ENCODE measurements at places on chromosomes 1 and 21. TPM values are rescaled to one million over a fixed set of nuclear protein-coding genes. Genes with fewer than 3 reads are reported as not detected.

- no peak for DNase-seq
Observed at GRCh38 chr1:57423656-57424211, at the start of gene DAB1. Gene DAB1, minus strand, starts transcription at chr1:57424060. Its CDS starts 133,030 bp downstream, at chr1:57291030.

DNA sequence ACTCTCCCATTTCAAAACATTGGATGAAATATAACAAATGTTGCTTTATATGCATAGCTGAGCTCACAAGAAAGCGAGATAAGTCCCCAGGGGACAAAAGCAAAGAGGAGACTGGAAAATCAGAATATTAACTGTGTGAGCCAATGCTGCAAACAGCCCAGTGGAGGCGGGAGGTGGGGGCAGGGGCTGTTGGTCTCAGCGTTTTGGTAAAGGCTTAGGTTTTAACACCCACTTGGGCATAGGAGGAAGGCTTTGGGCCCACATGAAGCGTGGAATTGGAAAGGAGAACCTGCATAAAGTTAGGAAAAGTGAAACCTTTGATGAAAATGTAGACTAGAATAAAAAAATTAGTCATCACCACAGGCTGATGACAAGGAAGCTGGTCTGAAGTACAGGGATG lies 30.2 kb upstream of the SMIM12 start:
- peak; percentile 14 for DNase-seq

DNA sequence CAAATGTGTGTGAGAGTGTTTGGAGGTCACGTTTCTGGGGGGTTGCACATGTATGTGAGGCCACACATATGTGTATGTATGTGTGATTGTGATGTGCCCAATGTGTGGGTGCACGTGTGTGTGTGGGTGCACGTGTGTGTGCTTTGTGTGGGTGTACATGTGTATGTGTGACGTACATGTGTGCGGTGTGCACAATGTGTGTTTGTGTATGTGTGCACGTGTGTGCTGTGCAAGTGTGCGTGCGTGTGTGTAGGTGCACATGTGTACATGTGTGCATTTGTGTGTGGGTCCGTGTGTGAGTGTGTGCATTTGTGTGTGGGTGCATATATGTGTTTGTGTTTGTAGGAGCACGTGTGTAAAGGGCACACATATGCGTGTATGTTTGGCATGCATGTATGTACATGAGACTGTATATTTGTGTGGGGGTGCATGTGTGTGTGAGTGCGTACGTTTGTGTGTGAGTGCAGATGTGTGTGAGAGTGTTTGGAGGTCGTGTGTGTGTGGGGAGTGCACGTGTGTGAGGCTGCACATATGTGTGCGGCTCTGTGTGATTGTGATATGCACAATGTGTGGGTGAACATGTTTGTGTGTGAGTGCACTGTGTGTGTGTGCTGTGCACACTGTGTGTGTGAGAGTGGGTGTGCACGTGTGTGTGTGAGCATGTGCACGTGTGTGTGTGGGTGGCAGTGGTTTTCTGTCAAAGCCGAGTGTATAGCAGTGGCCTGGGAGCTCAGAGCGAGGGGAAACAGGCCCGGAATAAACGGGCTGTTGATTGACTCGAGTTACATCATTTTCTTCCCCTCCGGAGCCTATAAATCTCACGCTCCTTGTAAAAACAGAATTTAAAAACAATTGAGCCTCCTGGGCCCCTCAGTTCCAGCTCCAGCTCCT lies 132.7 kb upstream of the ARHGEF16 start:
- DNase-seq = no peak

DNA sequence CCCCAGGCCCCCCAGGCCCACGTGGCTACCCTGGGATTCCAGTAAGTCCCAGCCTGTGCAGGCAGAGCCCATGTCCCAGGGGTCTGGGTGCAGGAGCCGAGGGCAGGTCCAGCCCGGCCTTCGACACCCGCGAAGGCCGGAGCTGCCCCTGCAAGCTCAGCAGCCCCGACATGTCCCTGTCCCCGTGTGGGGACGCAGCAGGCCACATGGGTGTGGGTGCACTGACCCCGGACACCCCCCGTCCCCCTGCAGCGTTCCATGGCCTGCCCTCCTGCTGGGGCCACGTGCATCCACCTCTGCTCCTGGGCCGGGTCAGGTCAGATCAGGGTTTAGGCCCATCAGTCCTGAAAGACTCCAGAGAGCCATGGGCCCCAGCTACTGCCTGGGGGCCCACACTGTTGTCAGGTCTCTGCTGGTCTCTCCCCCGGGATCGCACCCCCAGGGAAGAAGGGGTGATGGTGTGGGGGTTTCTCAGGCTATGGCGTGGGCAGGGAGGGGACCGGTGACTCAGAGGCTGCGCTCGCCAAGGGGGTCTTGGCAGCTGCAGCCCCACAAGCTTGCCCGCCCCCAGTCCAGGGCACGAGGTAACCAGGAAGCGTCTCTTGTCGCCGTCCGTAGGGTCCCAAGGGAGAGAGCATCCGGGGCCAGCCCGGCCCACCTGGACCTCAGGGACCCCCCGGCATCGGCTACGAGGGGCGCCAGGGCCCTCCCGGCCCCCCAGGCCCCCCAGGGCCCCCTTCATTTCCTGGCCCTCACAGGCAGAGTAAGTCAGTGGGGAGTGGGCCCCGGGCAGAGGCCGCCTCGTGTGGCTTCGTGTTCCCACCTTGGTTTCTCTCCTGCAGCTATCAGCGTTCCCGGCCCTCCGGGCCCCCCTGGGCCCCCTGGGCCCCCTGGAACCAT lies 37.5 kb downstream of the SLC19A1 start:
- no peak for DNase-seq

The S100A8 gene
- not detected for total RNA-seq

GRCh38 chr1:32336591-32336932 lies 529 bp upstream of the MARCKSL1 start:
- no peak for DNase-seq

DNA sequence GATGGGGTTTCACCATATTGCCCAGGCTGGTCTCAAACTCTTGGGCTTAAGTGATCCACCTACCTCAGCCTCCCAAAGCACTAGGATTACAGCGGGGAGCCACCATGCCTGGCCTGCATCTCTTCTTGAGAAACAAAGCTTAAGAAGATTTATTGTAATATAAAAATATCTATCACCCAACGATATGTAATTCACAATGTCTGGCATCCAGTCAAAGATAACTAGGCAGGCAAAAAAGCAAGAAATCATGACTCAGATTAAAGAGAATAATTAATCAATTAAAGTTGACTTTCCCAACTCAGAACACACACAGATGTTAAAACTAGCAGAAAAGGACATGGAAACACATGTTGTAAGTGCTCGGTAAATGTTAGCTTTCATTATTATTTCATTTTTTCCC lies 26.5 kb upstream of the POU2F1 start:
- no peak for DNase-seq

DNA sequence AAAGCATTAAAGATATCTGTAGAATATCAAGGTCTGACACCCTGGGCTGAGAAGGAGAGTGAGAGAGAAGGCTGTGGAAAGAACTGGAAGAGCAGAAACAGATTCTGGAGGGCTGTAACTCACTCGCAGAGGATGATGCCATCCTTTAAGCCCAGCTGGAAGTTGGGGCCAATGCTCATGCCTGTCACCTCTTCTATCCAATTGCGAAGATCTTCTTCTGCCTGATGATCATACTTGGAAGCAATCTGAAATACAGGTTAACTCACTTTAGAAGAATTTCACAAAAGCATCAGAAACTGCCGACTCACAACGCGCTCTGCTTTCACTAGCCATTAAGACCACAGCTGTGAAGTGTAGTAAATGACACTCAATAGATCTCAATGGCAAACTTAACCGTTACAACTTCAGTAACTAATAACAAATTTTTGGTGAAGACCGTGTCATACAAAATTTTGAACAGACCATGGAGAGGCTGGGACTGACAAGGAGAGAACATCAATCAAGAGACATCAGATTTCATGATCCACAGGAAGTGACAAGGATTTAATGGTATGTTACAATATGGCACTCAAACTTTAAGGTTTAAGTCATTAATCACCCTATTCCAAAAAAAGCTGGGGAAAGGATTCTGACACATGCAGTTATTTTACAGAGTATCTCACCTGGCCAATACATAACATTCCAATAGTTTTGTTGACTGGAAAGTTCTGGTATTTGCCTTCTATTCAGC lies 23.5 kb downstream of the CNN3 start:
- no peak for DNase-seq

The CD34 gene
- total RNA-seq = 0.27 TPM

The MCOLN2 gene
- 1.1 TPM for total RNA-seq

GRCh38 chr1:6243053-6243834 lies 735 bp upstream of the HES3 start:
- no peak for DNase-seq

DNA sequence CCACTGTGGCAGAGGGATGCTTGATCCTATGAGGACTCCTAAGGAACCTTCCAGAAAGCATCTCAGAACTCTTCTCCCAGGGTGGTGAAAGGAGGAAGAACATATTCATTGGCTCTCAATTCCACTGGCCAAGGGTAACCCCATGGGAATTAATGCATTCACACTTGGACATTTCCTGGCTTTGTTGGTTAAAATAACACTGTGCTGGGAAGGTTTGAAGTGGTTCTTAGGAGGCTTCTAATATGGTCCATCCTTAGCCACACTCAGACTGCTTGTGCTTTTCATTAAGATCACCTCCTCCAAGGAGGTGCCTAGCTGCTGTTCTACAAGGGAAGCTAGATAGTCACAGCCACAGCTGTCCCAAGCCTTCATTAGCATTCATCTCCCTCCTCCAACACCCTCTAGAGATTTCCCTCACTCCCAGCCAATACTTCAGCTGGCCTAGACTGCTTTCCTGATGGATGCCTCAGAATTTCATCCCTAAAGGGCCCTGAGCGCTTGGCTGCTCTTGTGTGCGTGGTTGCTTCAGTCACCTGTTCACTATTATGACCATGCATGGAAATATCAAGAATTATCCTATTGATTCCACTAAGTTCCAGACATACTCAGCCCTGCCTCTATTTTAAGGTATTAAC lies 544.4 kb downstream of the PLPP3 start:
- DNase-seq = peak; percentile 69

The ZSCAN20 gene
- total RNA-seq = 6.2 TPM

DNA sequence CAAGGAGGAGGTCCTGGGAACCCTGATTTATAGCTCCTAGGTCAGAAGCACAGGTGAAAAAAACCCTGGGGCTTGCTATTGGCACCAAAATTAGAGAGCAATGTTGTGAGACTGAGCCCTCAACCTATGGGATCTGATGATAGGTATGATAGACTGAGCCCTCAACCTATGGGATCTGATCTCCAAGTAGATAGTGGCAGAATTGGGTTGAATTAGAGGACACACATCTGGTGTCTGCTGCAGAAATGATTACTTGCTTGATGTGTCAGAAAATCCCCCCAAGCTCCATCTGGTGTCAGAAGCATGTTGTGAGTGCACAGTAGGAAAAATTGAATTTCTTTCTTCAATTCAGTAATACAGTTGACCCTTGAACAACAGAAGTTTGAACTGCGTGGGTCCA lies 62.4 kb downstream of the MAP3K21 start:
- DNase-seq = no peak

DNA sequence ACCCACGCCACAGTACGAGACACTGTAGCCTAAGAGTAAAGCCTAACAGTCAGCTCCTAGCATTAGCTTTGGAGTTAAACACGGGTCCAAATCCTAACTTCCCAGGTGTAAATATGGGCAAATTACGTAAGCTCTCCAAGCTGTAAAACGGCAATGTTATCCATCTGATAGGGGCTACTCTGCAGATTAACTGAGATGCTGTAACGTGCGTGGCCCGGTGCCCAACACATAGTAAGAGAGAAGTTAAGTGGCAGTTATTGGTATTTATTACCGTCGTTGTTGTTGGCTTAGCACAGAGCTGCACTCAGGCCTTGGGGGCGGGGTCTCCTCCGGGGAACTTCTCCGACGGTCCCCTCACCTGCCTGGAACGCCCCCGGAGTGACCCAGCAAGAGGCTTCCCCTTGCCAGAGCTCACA lies 457 bp downstream of the TRAPPC3 start:
- DNase-seq = peak; percentile 51

Measured in fibroblast of the aortic adventitia (primary cell).